ENCODE measurements at places on chromosomes 7 and 10. TPM values are rescaled to one million over a fixed set of nuclear protein-coding genes. Genes with fewer than 3 reads are reported as not detected.
A peak's percentile ranks its signal among the peaks of the same experiment; 100 is the strongest.

DNA sequence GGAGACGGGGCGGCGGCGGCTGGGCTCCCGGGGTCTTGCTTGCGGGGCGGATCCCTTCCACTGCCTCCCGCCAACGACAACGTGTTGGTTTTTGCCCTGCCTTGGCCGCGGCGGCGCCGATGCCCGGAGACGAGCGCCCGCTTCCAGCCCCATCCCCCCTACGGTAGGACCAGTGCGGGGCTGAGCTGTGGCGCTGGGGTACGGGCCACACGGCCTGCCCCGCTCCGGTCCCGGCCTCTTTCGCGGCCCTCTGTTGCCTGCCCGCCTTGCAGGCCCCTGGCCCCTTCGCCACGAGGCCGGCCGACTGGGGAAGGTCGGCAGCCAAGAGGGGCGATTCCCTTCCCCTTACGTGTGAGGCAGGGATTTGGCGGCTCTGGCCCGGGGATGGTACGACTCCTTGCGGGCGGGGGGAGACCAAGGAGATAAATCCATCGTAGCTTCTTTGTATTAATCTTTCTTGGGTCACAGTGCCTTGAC is 488 bp downstream of the EIF4H start:
- no peak for DNase-seq
- peak overlapping the region; percentile 91 for H3K27ac ChIP-seq
- H3K36me3 ChIP-seq = no peaks in the 10 kb centered on the region
- no peaks in the 10 kb centered on the region for H3K27me3 ChIP-seq
- H3K4me3 ChIP-seq = peak overlapping the region; percentile 87
- peaks cover 54% of the 10 kb centered on the region for H3K4me1 ChIP-seq

DNA sequence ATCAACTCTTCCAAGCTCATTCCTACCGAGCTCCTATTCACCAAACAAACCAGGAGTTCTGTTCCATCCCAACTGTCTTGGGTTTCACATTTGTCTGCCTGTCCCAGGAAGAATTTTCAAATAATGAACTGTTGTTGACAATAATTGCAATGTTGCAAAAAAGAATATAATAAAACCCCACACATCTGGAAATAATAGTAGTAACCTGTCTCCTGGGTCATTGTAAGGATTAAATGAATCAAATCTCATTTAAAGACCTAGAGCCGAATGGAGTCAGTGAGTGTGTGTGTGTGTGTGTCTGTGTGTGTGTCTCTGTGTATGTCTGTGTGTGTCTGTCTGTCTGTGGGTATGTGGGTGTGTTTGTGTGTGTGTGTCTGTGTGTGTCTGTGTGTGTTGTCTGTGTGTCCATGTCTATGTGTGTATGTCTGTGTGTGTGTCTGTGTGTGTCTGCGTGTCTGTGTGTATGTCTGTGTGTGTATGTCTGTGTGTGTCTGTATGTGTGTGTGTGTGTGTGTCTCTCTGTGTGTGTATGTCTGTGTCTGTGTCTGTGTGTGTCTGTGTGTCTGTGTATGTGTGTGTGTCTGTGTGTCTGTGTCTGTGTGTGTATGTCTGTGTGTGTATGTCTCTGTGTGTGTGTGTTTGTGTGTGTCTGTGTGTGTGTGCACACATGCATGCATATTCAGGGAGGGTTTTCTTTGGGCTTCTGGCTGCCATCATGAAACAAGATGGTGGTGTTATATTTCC is 52.7 kb downstream of the TMEM130 start:
- H3K27me3 ChIP-seq = no peaks in the 10 kb centered on the region
- H3K4me1 ChIP-seq = no peaks in the 10 kb centered on the region
- H3K27ac ChIP-seq = no peak overlapping the region

HNRNPH3 gene
- 121 TPM for polyA plus RNA-seq

DNA sequence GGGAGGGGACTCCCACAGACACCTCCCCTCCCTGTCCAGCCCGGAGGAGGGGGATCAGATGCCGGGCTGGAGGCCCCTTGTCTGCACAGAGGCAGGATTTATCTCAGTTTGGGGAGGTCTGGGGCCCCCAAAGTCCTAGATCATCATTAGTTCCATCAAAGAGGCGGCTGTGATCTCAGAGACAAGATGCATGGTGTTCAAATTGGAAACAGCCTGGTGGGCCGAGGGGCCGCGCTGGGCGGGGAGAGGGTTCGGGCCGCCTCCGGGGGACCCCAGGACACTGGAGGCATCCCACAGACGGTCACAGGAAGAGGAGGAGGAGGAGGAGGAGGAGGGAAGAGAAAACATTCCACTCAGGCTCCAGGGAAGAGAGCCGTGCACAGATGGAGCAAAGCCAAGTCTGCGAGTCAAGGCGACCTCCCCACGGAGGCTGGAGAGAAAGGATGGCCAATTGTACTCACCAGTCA is 69.5 kb upstream of the CUX1 start:
- no peak overlapping the region for H3K4me3 ChIP-seq
- DNase-seq = no peak
- no peak overlapping the region for H3K27ac ChIP-seq
- peaks cover under 1% of the 10 kb centered on the region for H3K4me1 ChIP-seq
- H3K27me3 ChIP-seq = no peaks in the 10 kb centered on the region

GRCh38 chr10:96609510-96609909 is 22.7 kb upstream of the TM9SF3 start:
- no peak overlapping the region for H3K4me3 ChIP-seq
- no peaks in the 10 kb centered on the region for H3K27me3 ChIP-seq
- no peak overlapping the region for H3K27ac ChIP-seq
- peaks cover 9% of the 10 kb centered on the region for H3K4me1 ChIP-seq

SYT15B gene
- not detected for polyA plus RNA-seq

DNA sequence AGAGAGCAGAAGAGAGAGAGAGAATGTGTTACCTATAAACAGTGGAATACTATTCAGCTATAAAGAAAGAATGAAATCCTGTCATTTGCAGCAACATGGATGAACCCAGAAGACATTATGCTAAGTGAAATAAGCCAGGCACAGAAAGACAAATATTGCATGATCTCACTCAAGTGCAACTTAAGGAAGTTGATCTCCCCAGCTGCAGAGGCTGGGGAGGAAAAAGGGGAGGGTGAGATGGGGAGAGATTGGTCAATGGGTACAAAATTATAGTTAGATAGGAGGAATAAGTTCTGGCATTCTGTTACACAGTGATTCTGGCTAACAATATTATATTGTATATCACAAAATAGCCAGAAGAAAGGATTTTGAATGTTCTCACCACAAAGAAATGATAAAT is 11.2 kb upstream of the JAZF1 start:
- H3K4me1 ChIP-seq = no peaks in the 10 kb centered on the region
- H3K27ac ChIP-seq = no peak overlapping the region
- no peaks in the 10 kb centered on the region for H3K36me3 ChIP-seq
- H3K4me3 ChIP-seq = no peak overlapping the region
- H3K27me3 ChIP-seq = no peaks in the 10 kb centered on the region

GRCh38 chr10:60532696-60533468 is 143.2 kb upstream of the ANK3 start:
- H3K4me3 ChIP-seq = no peak overlapping the region
- DNase-seq = no peak
- no peak overlapping the region for H3K27ac ChIP-seq

ST8SIA6 gene
- not detected for polyA plus RNA-seq

DNA sequence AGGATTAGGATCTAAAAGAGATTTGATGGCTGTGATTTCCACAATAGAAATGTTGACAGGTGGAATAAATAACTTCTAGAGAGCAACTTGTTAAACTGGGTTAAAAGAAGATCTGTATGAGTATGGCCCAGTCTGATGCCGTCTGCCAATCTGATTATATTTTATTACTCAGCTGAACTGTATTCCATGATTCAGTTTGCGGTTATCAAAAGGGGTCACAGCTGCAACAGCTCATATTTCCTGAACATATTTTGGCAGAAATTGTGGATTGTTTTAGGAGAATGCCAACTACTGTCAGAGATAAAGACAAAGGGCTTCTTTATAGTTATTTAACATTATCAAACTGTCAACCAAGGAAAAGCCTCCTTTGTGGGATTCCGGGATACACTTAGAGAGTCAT is 244.8 kb upstream of the MINDY3 start:
- no peak for DNase-seq
- no peaks in the 10 kb centered on the region for H3K36me3 ChIP-seq
- H3K4me1 ChIP-seq = no peaks in the 10 kb centered on the region
- H3K4me3 ChIP-seq = no peak overlapping the region
- no peaks in the 10 kb centered on the region for H3K27me3 ChIP-seq

GRCh38 chr10:91034494-91035159 is 113.7 kb upstream of the ANKRD1 start:
- peak overlapping the region; percentile 13 for H3K27ac ChIP-seq
- no peak overlapping the region for H3K4me3 ChIP-seq
- peaks cover 25% of the 10 kb centered on the region for H3K4me1 ChIP-seq
- H3K27me3 ChIP-seq = no peaks in the 10 kb centered on the region
- H3K36me3 ChIP-seq = no peaks in the 10 kb centered on the region

CHN2 gene
- polyA plus RNA-seq = 1.8 TPM

DNA sequence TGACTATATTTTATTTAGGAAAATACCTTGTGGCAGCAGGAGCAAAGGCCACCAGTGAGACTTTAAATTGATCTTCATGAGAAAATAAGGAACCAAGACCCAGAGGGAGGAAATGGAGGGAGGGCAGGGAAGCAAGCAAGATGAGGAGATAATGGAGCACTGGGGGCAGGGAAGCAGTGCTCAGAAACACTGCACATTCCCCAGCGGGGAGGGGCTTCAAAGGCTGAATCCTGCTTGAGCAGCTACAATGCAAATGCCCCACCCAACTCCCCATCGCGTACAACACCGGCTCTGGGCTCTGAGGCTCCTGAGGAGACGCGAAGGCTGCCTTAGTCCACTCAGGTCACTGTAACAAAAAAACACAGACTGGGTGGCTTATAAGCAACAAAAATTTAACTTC is 503.8 kb downstream of the GRID1 start:
- H3K4me1 ChIP-seq = no peaks in the 10 kb centered on the region
- no peaks in the 10 kb centered on the region for H3K36me3 ChIP-seq
- no peak overlapping the region for H3K27ac ChIP-seq

DNA sequence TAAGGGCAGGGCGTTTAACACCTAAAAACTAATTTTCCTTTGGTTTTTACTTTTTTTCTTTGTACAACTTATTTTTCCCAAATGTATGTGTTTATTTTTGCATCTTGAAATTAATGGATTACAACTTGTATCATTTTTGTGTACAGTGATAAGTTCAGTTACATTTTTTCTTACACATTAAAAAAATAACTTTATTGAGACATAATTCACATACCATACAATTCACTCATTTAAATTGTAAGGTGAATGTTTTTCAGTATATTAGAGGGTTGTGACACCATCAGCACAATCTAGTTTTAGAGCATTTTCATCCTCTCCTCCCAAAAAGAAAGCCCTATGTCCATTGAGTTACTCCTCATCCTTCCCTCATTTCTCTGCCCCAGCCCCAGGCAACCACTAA is 11.6 kb downstream of the OGDH start:
- peaks cover 90% of the 10 kb centered on the region for H3K4me1 ChIP-seq
- H3K27me3 ChIP-seq = no peaks in the 10 kb centered on the region
- peak overlapping the region; percentile 57 for H3K27ac ChIP-seq
- H3K36me3 ChIP-seq = no peaks in the 10 kb centered on the region
- DNase-seq = no peak
- no peak overlapping the region for H3K4me3 ChIP-seq

FAM24B gene
- 14.5 TPM for polyA plus RNA-seq

SPDYE5 gene
- polyA plus RNA-seq = 0.56 TPM

GRCh38 chr7:132407764-132408163 is 168.5 kb downstream of the PLXNA4 start:
- H3K4me3 ChIP-seq = no peak overlapping the region
- H3K36me3 ChIP-seq = no peaks in the 10 kb centered on the region
- no peak for DNase-seq
- H3K27ac ChIP-seq = no peak overlapping the region
- no peaks in the 10 kb centered on the region for H3K4me1 ChIP-seq
